ENCODE measurements at places on chromosomes 1 and 21. TPM values are rescaled to one million over a fixed set of nuclear protein-coding genes. Genes with fewer than 3 reads are reported as not detected.

GRCh38 chr1:30467101-30467500 lies 256.3 kb downstream of the MATN1 start:
- no peaks in the 10 kb centered on the region for H3K4me1 ChIP-seq
- no peak overlapping the region for H3K4me3 ChIP-seq
- no peaks in the 10 kb centered on the region for H3K27me3 ChIP-seq
- DNase-seq = no peak
- no peaks in the 10 kb centered on the region for H3K36me3 ChIP-seq

- DNase-seq = no peak
- no peaks in the 10 kb centered on the region for H3K27me3 ChIP-seq
- H3K27ac ChIP-seq = no peak overlapping the region
- H3K4me3 ChIP-seq = no peak overlapping the region
These were observed 129.0 kb downstream of the LYPLAL1 start for GRCh38 chr1:219302697-219303096.

DNA sequence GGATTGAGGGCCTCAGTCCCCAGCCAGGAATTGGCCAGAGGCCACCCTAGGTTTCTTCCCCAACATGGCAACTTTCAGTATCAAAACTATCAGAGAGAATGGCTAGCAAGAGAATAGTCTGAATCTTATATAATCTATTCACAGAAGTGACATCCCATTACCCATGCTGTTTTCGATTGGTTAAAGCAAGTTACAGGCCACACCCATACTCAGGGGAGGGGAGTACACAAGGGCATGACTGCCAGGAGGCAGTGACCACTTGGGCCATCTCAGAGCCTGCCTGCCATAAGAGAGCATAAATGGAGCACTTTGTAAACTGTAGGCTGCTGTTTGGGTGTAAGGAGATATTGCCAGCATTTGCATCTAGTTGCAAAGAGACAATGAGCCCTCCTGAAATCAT lies 65.4 kb downstream of the FAM163A start:
- H3K4me1 ChIP-seq = peaks cover 4% of the 10 kb centered on the region
- no peak for DNase-seq
- no peaks in the 10 kb centered on the region for H3K36me3 ChIP-seq
- no peak overlapping the region for H3K4me3 ChIP-seq
- H3K27me3 ChIP-seq = peaks cover 37% of the 10 kb centered on the region

- no peak overlapping the region for H3K27ac ChIP-seq
- no peaks in the 10 kb centered on the region for H3K4me1 ChIP-seq
- no peak for DNase-seq
- no peaks in the 10 kb centered on the region for H3K27me3 ChIP-seq
- H3K4me3 ChIP-seq = no peak overlapping the region
- no peaks in the 10 kb centered on the region for H3K36me3 ChIP-seq
These were observed 489.3 kb downstream of the RWDD3 start for GRCh38 chr1:95723346-95723745.

GRCh38 chr1:74005533-74005932 lies 192.4 kb downstream of the LRRIQ3 start:
- no peaks in the 10 kb centered on the region for H3K4me1 ChIP-seq
- H3K27ac ChIP-seq = no peak overlapping the region
- H3K4me3 ChIP-seq = no peak overlapping the region
- H3K36me3 ChIP-seq = no peaks in the 10 kb centered on the region

The SV2A gene
- total RNA-seq = 16.7 TPM
